ENCODE measurements at places on chromosomes 4 and X.

DNA sequence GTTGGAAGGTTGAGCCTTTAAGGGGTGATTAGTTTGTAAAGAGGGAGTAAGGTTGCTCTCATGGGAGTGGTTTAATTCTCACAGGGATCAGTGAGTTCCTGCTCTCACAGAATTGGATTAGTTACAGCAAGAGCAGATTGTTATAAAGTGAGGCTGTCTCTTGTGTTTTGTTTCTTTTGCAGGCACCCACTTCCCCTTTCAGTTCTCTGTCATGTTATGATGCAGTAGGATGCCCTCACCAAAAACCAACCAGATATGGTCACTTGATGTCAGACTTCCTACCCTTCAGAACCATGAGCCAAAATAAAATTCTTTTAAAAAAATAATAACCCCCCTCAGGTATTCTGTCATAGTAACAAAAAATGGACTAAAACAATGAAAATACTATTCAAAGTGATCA lies 19.9 kb upstream of the IGSF1 start:
- DNase-seq, result no peak

GRCh38 chrX:42943051-42943974 lies 165.3 kb upstream of the PPP1R2C start:
- DNase-seq, result no peak

DNA sequence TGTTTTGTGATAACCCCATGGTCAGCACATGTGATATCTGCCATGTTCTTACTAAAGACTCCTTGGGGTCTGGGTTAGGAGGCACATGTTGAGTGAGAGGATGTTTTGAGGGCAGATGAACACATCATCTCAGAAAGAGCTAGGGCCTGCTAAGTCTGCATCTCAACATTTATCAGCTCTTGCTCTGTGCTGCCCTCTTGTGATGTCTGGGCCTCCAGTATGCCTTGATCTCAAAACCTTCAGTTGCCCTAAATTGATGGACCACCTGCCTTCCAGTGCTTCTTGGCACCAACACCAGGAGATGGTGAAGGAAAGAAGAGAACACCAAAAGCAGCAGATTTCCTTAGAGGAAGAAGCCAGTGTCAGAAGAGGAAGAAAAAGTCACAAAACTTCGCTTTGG lies 22.5 kb downstream of the MID1 start:
- no peak for DNase-seq

DNA sequence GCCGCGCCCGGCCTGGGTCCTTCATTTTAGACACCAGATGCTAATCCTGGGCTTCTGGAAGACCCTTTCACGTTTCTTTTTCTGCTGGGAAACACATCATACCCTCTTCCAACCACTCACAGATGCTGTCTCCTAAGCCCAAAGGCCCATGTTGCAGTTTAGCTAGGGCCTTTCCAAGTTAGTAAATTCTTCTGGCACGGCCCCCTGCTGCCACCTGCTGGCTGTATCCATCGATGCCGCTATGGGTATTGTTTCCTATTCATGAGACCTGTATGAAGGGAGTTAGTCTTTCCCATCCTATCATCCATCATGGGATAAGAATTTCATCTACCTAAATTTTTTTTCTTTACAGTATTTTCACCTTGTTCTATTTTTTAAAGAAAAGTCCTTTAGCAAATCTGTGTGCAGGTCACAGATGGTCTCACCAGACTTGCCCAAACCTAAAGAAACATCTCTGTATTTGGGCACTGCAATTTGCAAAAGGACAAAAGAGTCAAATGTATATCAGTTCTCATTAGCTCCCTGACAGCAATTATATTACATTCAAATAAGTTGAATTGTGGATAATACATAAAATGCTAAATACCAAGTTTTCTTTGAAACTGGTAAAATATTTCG lies 37.8 kb upstream of the SLC9A7 start:
- DNase-seq, result peak; percentile 62

GRCh38 chr4:58936436-58936835 lies 1826.3 kb upstream of the IGFBP7 start:
- DNase-seq, result no peak

- DNase-seq, result no peak
Measured at GRCh38 chr4:109472343-109472761, 38.7 kb downstream of the SEC24B start.

DNA sequence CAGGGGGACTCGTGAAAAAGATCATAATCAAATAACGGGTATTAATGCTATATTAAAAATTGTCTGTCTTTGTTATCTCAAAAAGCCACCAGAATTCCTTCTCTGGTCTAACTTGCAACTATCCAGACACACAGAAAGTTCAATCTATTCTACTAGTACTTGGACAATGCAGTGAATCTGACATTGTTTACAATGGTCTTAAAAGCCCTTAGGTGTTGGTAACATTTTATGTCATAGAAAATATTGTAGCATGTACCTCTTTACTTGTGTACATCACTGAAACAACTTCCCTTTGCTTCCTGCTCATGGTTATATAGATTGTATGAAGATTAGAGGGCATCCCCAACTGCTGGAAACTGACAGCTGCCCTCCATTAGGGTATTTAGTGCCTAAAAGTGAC lies 71.1 kb upstream of the PPP3CA start:
- no peak for DNase-seq
